ENCODE measurements at places on chromosomes 6 and 20. TPM values are rescaled to one million over a fixed set of nuclear protein-coding genes. Genes with fewer than 3 reads are reported as not detected.
A peak's percentile ranks its signal among the peaks of the same experiment; 100 is the strongest.

- no peak for DNase-seq
These were observed 2.4 kb upstream of the ZMYND8 start for GRCh38 chr20:47358672-47359529.

- no peak for DNase-seq
These were observed 63.8 kb upstream of the UST start for GRCh38 chr6:148682990-148683389.

- no peak for DNase-seq
These were observed 97.9 kb downstream of the BMP5 start for GRCh38 chr6:55777469-55777868.

The GSS gene
- 29.3 TPM for total RNA-seq

DNA sequence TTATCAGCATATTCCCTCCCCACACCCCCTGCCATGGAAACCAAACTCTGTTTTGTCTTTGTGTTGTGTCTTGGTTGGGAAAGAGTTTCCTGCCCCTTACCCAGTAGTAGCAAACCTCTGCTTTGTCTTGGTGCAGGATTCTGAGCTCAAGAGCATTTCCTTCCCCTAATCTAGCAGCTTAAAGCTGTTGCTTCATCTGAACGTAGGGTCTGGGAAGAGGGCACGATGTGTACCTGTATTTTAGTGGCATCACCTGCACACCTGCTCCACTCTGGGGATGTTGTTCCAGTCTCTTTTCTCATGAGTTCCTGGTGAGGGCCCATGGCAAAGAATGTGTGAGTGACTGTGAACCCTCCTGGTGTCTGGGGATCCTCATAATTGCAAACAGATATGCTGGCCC, 164.7 kb downstream of the SCP2D1 start:
- no peak for DNase-seq

The TMEM151B gene
- total RNA-seq = 45.7 TPM

DNA sequence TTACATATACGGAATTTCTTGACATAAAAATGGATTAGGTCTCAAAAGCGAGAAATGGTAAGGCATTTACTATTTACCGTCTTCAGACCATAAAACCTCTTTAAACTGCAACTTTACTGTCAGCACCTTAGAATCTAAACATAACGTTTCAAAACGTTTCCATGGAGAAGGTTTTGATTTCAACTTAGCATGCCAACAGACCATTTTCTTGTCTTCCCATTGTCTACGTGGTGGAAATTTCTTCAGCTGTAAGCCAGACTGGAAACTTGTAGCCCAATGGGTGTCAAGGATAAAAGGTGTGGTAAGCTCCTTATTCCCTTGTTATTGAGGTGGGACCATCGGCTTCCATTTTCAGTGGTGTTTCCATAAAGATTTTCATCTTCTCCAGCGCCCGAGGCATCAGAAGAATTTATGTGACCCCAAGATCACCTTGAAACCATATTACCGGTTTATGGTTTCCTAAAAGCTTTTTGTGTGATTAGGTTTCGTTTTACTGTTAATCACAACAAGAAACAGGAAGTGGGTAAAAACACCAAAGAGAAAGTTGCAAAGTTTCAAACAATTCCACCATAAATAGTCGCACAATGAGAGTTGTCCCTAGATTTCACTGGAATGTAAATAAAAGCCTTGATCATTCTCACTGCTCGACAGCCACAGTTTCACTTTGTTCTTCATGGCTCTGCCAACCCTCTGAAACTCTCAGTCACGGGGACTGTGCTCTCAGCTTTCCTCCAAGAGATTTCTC, 63.0 kb upstream of the CD2AP start:
- peak; percentile 5 for DNase-seq

The TNNC2 gene
- total RNA-seq = not detected

GRCh38 chr6:1412901-1413300, 23.5 kb downstream of the FOXF2 start:
- no peak for DNase-seq

The AHI1 gene
- 42.8 TPM for total RNA-seq

DNA sequence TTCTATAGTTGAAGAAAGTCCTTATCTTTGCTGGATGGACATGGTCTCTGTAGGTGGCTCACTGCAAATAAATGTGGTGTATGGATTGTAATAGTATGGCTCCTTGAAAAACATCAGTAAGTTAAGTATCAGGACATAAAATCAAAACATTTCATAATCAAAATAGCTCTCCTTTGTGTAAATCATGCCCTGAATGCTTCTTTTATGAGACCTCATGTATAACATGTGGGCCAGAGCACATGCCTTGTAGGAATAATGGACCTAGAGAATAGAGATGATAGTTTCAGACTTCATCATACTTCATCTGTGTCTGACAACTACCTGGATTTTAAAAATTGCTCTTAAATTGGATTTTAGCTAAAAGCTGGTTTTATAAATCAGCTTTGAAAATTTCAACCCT, 159.9 kb downstream of the ASCC3 start:
- no peak for DNase-seq

GRCh38 chr20:3077618-3078134, 6.3 kb downstream of the OXT start:
- no peak for DNase-seq

The SIGLEC1 gene
- total RNA-seq = under 0.01 TPM

The CTCFL gene
- total RNA-seq = not detected

DNA sequence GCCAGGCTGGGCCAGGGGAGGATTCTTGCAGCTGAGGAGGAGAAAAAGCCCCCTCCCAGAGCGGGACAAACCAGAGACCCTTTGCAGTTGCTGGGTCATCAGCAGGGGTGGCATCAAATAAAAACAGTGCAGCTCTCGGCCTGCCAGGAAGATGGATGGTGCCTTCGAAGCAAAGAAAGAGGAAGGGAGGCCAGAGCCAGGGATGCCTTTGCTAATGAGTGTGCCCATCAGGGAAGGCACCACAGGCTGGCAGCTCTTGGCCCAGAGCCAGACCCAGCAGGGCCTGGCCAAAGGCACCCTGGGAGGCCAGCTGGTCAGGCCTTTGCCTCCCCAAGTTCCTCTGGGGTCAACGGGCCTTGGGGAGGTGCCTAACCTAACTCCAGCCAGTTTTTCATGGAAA, 26.3 kb upstream of the ZNF318 start:
- DNase-seq = no peak

- DNase-seq = no peak
These were observed 13.7 kb downstream of the RIPK1 start for GRCh38 chr6:3081960-3082359.

GRCh38 chr6:149223904-149224351, 93.6 kb upstream of the TAB2 start:
- DNase-seq = no peak

DNA sequence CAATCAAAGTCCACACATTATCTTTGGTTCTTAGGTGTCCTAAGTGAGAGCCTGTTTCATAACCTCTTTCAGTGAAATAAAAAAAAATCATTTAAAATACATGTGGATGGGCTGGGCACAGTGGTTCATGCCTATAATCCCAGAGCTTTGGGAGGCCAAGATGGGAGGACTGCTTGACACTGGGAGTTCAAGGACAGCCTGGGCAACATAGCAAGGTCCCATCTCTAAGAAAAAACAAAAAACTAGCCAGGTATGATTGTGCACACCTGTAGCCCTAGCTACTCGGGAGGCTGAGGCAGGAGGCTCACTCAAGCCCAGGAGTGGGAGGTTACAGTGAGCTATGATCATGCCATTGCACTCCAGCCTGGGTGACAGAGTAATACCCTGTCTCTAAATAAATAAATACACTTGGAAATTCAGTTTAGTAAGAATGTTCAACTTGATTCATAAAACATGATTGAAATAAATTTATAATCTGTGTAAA, 3.6 kb downstream of the MPC1 start:
- DNase-seq = no peak

DNA sequence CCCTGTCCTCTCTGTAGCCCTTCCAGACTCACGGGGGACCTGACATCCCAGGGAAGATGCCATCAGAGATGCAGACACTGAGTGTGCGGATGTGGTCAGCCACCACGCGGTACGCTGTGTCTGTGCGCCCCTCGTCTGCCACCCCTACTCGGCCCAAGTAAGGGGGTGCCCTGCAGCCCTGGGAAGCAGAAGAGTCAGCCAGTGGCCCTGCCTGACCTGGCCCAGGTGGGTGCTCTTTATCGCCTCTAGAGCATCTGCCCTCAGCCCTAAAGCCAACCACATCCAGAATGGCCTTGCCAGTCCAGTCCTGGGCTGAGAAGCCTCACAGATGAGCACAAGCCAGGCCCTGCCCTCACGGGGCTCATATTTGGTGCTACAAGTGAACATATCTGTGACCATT, 5.9 kb downstream of the AARS2 start:
- DNase-seq = no peak

All from frontal cortex (tissue), 4 donors.